NCI-H460 (cell line): ENCODE measurements at places on chromosomes 12 and 14. TPM values are rescaled to one million over a fixed set of nuclear protein-coding genes. Genes with fewer than 3 reads are reported as not detected.

- no peak for DNase-seq
Measured at GRCh38 chr14:92514844-92515514, 1.4 kb downstream of the RIN3 start.

DNA sequence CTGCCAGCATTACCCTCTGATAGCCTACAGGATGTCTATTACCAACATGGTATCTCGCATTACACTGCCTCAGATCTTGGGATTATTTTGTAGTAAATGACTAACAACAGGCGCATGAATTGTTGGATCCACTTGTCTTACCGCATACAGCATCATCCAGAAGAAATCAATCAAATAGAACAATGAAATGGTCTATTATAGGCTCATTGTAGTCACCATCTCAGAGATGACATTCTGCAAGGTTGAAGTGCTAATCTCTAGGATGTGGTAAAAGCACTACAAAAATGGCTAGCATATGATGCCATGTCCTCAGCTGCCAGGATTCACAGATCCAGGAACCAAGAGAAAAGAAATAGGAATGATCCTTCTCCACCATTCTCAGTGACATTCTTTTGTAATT lies 52.0 kb downstream of the WASHC3 start:
- no peak for DNase-seq

- DNase-seq: no peak
Measured at GRCh38 chr14:61513986-61514830, 181.1 kb upstream of the HIF1A start.

- DNase-seq: peak; percentile 55
Measured at GRCh38 chr12:104358353-104359003, 54.9 kb downstream of the EID3 start.

- no peak for DNase-seq
Measured at GRCh38 chr12:58387199-58387598, 445.8 kb downstream of the ATP23 start.

GRCh38 chr14:75558440-75558839 lies 20.0 kb upstream of the FLVCR2 start:
- no peak for DNase-seq

GRCh38 chr12:15796493-15797141 lies 7.4 kb upstream of the EPS8 start:
- DNase-seq: no peak

- DNase-seq: no peak
Measured at GRCh38 chr12:75564398-75564797, 53.0 kb upstream of the KRR1 start.

The CELA1 gene
- not detected in 2 replicates for total RNA-seq

The KRT85 gene
- not detected in 2 replicates for total RNA-seq

The RASSF9 gene
- total RNA-seq: 0.07 and 0.14 TPM in 2 replicates

DNA sequence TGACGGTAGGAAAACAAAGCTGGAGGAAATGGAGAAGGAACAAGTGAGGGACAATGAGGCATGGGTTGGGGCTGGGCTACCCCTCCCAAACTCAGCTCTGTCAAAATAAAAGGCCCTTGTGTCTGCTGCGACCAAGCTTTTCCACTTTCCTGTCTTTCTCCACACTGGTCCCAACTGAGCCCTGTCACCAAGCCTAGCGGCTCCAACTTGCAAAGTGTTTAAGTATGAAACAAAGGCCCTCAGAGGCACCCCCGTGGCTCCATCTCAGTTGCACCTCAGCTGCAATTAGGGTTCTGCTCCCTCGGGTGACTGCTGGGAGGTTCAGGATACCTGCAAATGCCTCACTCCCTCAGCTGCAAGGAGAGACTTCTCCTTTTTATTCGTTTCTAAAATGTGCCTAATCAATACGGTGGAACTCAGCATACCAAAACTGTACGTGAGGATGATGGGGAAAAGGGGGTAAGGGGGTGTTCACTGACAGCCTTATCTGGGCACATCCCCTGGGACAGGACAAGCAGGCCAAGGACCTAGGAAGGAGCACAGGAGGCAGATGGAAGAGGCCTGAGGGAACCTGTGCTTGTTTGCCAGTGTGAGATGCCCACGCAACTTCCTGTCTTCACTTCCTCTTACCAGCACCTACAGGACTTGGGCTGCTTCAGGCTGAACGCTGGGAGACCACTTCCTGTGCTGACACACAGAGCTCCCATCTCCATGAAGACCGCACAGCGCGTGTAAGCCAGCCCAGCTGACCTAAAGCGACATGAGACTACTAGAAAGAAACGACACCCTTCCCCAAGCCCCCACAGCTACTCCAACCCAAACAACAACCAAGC lies 8.9 kb downstream of the VAMP1 start:
- no peak for DNase-seq

- no peak for DNase-seq
Measured at GRCh38 chr14:54743382-54743781, 159.2 kb downstream of the GCH1 start.

DNA sequence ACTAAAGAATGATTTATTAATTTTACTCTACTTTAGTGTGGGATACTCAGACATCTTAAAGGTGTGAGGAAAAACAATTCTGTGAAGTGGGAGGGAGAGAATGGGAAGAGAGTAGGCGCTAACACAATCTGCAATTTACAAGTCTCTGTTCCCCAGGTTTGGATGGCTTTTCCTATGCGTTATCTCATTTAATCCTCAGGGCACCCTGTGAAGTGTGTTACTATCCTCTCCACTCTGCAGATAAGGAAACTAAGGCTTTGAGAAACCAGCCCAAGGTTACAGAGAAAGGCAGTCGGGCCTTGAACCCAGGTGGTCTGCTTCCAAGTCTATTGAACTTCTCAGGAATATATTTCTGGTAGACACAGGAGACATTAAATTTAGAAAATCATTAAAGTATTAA lies 36.2 kb upstream of the TUBA1C start:
- DNase-seq: no peak

DNA sequence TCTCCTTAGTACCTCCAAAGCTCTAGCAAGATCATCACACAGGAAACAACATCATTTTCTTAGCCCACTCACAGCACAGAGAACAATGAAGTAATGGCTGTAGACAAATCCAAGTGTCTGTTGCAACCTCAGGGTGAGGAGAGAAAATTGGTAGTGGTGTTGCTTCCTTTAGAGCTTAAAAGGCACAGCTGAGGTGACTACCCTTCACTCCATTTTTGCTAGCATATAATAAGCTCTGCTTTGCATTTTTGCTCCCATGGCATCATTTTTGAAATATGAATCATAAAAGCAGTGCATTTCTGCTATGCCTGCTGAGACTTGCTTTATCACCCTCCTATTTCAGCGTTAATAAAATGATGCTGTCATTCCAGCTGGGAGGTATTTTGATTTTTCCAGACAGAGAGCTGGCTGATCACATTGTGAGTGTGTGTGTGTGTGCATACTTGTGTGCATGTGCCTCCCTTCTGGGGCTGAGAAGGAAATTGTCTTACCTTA lies 18.5 kb upstream of the PCNX1 start:
- no peak for DNase-seq

DNA sequence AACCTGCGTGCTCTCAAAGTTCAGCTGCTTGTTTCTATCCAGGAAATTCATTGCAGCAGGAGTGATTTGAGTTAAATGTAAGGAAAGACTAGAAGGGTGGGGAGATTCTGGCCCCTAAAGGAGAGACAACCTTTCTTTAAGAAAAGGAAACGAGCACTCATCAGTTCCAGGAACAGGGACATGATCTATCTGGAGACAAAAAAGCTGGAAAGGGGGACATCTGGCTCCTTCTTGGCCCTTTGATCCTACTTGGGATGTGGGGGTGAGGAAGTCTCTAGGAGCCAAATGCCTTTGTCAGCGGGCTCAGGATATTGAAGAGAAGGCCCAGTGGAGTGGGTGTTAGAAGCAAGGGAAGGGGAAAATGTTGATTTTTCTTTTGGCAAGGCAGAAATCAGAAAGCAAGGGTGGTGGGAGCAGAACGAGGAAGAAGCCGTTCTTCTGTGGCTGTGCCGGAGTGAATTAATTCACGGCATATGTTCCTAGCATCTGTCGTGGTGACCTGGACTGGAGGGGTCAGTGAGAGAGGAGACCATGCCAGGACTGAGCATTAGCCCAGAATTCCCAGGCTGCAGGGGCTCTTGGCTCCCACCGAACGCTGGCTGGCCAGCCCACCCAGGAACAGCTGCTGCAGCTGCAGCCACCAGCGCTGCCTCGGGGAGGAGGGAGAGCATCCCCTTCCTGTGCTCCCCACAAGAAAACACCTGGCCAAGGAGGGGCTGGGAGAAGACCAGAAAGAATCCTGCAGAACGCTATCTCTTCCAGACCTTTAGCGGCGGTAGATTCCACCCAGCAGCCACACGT lies 62.8 kb upstream of the GPATCH2L start:
- DNase-seq: no peak
